ENCODE measurements at places on chromosomes 4 and X.

DNA sequence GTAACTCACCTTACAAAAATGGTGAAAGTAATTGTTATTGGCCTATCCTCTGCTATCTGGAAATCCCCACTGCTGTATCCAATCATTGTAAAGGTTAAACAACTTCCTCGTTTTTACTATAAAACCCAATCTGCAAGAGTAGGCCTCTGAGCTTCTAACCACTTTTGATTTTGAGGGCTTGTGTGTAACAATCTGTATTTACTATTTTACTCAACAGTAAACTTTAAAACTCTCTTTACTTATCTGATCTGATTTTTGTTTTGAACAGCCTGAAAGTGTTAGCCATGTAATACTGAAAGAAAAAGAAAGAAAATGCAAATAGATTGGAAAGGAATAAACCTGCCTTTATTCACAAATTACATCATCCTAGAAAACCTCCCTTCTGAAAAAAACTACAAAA lies 63.1 kb downstream of the SLC10A7 start:
- no peak for DNase-seq

DNA sequence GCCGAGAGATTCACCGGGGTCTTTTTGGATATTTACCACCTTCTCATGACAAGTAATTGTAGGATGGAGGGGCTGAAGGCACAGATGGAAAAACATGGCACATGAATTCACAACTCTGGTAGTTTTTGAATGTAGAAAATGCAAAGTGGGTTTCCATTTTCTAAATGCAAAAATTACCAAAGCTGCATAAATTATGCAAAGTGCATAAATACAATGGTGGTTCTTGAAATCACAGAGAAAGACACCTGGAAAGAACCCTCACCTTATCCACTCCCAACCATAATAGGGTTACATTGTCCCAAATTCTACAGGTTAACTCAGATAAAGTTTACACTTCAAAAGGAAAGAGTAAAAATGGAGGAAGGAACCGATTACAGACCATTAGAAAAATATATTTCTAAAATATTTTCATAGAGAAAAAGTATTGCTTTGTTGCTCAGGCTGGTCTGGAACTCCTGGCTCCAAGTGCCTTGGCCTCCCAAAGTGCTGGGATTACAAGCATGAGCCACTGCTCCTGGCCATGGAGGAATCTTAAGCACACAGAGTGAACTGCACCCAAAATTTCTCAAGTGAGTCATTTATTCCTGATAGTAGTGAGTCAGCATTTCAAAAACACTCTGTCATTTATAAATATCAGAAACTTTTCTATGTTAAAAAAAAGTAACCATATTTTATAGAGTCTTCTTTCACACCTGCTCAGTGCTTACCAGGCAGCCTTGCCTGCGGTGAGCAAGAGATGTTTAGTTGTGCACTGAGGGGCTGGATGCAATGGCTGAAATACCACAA lies 101.4 kb downstream of the FIP1L1 start:
- no peak for DNase-seq

- no peak for DNase-seq
Observed at GRCh38 chr4:92184566-92184965, 119.2 kb upstream of the GRID2 start.

DNA sequence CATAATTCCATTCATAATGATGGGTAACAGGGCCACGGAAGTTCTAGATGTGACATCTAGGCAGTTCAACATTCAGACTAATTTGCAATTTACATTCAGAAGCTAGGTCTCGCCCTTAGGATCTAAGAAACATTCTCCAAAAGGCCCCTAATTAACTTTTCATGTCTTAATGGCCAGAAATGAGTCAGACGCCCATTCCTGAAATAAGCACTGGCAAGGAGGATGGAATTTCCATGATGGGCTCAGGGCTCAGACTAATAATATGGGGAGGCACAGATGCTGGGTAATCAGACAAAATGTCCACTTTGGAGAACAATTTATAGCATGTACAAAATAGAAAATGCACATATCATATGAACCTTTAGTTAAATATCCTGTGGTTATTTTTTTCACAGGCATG lies 102.8 kb upstream of the RPS6KA3 start:
- no peak for DNase-seq

DNA sequence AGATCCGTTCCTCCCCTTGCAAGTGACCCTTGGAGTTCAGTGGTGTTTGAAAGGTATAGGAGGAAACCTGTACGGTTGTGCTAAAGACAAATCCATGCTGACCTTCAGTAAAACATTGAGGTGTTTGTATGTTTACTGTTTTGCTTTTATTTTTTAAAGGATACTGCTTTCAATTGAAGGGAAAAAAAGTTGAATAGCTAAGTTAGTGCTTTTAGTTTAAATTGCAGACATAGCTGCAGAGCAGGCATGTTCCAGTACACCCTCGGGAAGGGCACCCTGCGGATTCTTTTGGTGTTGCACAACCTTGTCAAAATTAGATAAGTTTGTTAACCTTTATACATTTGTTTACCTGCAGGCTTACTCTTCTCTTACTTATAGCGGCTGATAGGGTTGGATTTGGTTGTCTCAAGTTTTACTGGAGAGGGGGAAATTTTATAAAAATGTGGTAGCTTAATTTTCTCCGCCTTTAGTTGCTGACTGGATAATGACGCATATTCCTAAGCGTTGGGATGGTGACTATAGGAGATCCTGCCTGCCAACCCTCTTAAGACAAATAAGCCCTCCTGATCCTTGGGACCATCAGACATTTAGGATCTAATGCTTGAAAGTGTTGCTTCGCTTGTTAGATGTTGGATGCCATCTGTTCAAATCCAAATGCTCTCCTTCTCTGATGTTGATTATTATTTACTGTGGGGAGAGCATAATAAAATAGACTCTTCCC lies 2.0 kb downstream of the RAPGEF2 start:
- no peak for DNase-seq

DNA sequence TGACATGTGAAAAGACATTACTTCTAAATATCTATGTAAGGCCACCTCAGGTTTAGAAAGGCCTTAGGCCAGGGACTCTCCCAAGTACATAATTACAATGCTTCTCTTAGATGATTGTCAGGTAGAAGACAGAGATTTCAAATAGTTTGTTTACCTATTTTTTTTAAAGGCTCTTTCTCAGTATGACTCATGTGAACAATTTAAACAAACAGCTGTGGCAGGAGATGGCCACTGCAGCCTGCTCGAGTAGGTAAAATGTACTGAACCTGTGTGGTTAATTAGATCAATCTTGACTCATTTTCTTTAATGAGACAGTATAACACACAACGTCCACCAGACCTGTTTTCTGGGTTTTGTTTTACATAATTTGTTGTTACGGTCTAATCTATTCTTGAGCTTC lies 50.2 kb downstream of the LEF1 start:
- no peak for DNase-seq

DNA sequence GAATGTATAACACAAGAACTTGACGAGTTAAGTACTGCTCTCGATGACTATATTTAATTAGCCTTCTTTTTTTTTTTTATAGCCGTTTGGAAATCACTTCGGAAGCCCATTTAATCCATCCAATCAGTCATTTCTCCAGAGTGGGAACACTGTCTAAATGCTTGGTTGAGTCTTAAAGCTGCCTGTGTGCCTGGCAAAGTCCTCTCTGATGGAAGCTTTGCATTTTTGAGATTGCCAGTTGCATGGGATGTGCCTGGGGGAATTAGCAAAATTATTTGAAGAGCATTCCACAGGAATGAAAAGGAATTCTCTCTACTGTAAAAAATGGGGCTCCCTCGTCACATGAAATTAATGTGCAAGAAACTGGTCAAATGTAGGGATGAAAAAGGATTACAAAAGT lies 398.8 kb upstream of the RPS6KA3 start:
- DNase-seq, result no peak

- no peak for DNase-seq
Observed at GRCh38 chrX:51851507-51852085, 41.8 kb upstream of the MAGED1 start.

- no peak for DNase-seq
Observed at GRCh38 chrX:130097507-130098209, 12.6 kb downstream of the ELF4 start.

DNA sequence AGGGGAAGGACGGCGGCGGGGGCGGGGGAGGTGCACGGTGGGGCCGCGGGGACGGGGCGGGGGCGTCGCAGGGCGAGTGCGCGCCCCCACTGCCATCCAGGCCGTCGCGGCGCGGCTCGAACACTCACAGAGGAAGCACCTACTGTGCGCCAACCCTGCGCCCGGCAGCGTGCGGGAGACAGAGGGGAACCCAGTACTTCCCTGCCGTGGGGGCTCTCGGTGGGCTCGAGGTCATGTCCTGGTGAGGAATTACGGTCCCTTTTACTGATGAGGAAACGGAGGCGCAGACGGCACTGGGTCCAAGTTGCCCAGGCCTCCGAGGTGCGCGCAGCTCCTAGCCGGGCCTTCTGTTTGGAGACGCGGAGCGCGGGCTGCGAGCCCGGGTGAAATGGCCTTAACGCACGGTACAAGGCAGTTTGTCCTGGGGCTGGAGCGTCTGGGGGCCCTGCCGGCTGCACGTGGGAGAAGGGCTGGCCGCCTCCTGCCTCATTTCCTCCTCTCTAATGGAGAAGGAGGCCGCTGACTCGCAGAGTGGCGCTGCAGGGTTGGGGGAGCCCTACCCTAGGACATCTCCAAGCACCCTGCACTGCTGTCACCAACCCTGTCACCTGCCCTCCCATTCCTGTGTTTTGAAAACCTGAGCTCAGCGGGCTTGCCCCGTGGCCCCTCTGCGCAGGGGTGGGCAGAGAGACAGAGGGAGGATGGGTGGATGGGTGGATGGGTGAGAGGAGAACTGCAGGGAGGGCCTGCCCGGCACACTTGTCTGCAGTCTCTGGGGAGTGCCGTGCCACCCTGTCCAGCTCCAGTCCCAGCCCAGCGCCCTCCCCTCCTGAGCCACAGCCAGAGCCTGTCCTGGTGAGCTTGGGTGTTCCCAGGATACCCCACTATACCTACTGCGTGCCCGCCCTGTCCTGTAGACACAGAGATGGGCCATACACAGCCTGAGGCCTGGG lies 106.0 kb downstream of the ADRA2C start:
- DNase-seq, result no peak

DNA sequence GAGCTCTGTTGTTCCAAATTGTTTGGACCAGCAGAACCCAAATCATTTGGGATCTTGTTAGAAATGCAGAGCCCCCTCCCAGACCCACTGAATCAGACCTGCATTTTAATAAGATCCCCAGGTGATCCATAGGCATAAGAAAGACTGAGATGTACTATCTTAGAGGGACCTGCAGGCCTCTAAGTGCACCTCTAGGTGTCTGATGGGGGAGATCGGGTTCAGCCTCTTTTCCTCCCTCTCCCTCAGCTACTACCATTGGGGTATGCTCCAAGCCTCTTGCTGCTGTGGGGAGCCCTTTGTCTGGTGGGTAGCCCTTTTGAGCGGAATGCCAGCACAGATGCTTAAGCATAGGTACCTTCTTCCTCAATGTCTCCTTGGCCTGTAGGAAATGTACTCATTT lies 63.8 kb upstream of the RPS6KA3 start:
- no peak for DNase-seq

DNA sequence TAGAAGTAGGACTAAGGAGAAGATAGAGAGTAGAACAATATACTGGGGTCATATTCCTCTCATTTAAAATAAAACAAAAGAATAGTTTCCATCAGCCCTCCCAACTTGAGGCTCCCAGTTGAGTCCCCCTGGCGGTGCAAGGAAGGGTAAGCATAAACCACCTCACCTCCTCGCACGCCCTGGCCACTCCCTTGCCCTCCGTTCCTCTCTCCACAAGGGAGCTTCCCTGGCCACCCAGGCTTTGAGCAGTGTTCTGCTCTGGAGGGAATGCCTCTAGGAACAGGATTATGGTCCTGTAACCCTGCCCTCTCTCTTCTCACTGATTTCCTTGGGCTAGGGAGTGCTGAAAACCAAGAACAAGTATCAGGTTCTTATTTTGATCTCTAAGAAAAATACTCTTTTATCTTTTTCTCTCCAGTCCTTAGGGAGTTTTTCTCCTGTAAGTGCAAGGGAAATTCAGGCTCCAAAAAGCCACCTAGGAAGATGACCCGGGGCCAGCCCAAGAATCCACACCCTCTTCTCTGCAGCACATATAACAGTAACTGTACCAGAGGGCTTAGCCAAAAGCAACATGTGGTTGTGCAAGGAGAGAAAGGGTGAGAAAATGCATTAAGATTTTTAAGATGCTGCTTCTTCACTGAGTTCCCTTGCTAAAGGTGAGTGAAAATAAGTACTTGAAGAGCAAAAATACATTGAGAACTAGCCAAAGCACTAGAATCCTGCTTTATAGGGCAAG lies 69.9 kb downstream of the USP38 start:
- no peak for DNase-seq

DNA sequence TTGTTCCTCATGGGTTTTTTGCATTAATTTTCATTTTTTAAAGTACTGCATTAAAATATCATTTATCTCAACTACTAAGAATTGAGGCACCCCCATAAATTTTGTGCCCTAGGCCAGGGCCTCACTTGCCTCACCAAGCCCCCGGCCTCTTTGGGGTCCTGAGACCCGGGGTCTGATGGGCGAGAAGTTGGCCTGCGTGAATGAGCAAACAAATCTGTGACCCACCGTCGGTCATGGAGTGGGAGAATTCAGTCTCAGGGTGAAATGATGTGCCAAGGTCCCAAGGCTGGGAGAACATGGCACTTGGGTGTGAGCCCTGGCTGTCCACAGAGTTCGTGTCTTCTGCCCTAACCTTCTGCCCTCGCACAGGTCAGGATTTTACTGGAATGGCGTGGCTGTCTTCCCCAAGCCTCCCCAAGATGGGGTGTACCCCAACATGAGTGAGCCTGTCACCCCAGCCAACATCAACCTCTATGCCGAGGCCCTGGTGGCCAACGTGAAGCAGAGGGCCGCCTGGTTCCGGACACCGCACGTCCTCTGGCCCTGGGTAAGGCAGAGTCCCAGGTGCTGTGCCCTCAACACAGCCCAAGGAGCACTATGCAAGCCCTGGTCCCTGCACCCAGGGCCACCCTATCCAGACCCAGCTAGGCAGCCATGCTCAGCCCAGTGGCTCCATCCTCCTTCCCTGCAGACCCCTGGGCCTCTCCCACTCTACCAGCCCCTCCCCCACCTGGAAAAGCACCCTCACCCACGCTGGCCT lies 18.0 kb downstream of the MAN2B2 start:
- DNase-seq, result no peak

GRCh38 chrX:21479695-21480270 lies 105.6 kb downstream of the CNKSR2 start:
- no peak for DNase-seq

DNA sequence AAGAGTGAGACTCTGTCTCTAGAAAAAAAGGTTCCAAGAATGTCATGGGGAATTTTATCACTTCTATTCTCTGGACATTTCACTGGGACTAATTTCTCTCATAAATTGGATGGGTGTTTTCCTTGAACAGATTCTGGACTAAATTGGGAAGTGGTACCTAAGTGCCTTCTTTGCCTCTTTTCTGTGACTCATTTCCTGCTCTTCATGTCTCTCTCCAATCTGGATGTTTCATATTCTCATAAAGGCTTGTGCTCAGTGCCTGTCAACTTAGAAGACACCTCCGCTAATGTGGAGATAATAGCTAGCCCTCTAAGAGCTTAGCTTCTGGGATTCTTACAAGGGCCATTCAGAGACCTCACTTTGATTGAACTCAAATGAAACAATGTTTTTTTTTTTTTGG lies 38.0 kb upstream of the IGFBP7 start:
- DNase-seq, result no peak

- no peak for DNase-seq
Observed at GRCh38 chr4:1978226-1978625, 30.5 kb downstream of the NELFA start.

Measured in stimulated activated CD8-positive, alpha-beta memory T cell treated with anti-CD3 and anti-CD28 coated beads, Interleukin-15, amount 100 ng/mL, for 24 hours (primary cell).